Activated T-cell treated with anti-CD3 and anti-CD28 coated beads, Interleukin-2, amount 50 U/mL, for 72 hours (primary cell): ENCODE measurements at places on chromosomes 4 and X.

- no peak for DNase-seq
Observed at GRCh38 chr4:165461159-165461821, 82.5 kb downstream of the CPE start.

DNA sequence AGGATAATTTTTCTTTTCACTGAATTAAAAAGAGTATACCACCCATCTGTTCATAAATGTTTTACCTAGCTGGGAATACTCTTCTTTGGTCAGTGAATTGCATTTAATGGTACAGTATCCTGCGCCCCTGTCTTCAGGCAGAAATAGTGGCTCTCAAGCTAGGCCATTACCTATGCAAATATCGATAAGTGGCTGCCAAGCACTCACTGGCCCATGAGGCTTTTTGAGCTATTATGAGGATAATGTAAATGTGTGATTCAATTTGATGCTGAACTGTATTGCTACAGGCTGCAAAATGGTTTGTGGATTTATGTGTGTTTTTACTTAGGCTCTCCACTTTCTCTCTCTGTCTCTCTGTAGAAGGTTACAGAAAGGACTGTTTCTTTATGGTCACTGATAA lies 30.1 kb upstream of the MTMR1 start:
- no peak for DNase-seq

DNA sequence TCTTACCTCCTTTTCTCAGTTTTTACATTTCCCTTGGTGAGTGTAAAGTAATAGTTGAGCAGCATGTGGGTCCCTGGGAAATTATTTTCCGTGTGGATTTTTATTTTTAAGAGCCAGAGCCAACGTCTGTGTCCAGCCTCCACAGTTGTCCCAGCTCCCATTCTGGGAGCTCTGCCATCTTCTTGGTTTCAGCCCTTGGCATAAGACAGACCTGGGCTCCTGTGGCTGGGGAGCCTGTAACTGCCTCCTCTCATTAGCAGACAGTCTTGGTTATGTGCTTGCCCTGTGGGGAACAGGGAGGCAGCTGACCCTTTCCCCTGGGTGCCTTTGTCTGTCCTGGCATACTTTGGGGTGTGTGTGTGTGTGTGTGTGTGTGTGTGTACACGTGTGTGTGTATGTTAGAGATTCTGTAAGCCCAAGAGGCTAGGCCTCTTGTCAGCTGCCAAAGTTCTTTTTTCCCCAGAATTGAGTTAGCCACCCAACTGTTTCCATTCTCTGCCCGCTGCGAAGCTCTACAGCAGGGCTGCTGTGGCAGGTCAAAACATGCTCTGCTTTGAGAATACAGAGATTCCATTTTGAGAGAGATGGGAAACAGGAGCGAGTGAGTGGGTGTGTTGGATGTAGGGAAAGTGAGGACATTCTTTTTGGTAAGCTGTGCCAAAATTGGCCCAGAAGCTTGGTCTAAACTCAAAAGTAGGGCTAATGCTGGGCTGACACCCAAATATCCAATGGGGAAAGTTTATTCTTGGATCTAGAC lies 140.7 kb downstream of the TMEM164 start:
- no peak for DNase-seq

DNA sequence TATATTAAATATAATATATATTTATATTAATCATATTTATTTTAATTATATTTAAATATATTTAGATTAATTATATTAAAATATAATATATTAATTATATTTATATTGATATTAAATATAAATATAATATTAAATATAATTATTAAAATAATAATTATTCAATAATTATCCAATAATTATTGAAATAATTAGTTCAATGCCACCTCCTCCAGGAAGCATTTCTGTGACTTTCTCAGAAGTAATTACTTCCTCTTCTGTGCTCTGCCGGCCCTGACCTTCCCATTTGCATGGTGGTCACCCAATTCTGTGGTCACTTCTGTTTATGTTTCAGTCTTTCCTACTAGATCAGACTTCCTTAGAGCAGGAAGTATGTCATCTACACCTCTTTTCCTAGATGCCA lies 45.8 kb downstream of the EVC2 start:
- no peak for DNase-seq

GRCh38 chr4:113445286-113445685 lies 316.3 kb downstream of the CAMK2D start:
- DNase-seq: no peak

GRCh38 chr4:47831026-47831679 lies 6.7 kb downstream of the CORIN start:
- no peak for DNase-seq

- DNase-seq: no peak
Observed at GRCh38 chr4:81207828-81208227, 7.2 kb downstream of the PRKG2 start.

DNA sequence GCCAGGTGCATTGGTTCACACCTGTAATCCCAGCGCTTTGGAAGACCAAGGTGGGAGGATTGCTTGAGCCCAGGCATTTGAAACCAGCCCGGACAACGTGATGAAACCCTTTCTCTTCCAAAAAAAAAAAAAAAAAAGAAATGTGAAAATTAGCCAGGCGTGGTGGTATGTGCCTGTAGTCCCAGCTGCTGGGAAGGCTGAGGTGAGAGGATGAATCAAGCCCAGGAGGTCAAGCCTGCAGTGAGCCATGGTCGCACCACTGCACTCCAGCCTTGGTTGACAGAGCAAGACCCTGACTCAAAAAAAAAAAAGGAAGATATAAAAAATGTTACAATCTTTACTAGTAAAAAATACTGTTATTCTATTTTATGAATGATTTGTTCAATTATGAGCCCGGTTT lies 5.9 kb downstream of the FAM199X start:
- no peak for DNase-seq

GRCh38 chr4:4349867-4350266 lies 37.0 kb upstream of the NSG1 start:
- no peak for DNase-seq

GRCh38 chr4:40193016-40193571 lies 3.7 kb upstream of the RHOH start:
- DNase-seq: peak; percentile 25

- DNase-seq: no peak
Observed at GRCh38 chr4:168057412-168057811, 34.9 kb upstream of the ANXA10 start.

DNA sequence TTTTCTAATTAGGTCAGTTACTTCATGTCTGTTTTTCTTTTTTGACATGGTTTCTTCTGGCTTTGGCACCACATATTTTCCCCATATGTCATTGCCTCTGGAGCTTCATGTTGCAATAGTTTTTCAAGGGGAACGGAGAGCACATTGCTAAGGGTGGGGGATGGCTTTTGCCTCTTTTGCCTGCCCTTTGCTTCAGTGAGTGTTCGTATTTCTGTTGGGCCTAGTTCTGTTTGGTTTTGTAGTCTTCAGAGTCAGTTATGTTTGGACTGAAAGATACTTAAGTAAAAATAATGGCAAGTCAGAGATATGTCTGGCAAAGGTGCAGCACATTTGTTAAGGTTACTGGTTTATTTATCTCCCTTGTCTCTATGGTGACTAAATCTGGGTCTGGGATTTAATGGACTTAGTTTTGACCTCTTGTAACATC lies 29.1 kb downstream of the FHL1 start:
- no peak for DNase-seq

DNA sequence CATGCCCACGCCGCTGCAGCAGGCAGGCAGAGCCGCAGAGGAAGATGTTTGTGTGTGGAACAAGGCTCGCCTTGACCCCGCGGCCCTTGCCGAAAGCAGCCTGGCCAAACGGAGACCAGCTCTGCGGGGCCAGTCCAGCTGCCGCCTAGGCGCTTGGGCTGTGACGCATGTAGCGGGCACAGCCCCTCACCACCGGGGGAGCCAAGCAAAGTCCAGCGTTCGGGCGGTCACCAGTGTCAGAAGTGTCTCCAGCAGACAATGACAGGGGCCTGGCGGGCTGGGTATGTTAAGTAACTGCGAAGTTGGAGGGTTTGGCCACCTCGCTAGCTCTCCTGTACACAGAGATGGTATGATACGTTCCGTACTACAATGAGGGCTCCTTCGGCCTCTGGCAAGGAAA lies 1.3 kb downstream of the AMER1 start:
- no peak for DNase-seq

- no peak for DNase-seq
Observed at GRCh38 chr4:54189140-54189539, 40.0 kb upstream of the PDGFRA start.

DNA sequence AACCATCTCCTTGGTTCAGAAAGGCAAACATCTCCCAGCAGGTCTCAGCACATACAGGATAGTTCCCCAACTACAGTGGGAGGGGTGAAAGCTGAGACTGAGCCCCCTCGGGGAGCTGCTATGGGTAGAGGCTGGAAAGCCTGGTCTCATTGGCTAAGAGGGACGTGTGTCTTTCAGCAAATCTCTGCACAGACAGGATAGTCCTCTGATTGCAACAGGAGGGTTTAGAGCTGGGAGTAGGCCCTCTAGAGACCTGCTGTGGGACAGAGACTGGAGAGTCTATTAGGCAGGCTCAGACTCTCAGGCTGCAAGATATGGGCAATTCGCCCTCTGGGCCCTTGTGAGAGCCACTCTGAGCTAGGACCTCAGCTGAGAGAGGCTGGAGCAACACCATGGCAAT lies 271.6 kb upstream of the GALNT7 start:
- DNase-seq: no peak

DNA sequence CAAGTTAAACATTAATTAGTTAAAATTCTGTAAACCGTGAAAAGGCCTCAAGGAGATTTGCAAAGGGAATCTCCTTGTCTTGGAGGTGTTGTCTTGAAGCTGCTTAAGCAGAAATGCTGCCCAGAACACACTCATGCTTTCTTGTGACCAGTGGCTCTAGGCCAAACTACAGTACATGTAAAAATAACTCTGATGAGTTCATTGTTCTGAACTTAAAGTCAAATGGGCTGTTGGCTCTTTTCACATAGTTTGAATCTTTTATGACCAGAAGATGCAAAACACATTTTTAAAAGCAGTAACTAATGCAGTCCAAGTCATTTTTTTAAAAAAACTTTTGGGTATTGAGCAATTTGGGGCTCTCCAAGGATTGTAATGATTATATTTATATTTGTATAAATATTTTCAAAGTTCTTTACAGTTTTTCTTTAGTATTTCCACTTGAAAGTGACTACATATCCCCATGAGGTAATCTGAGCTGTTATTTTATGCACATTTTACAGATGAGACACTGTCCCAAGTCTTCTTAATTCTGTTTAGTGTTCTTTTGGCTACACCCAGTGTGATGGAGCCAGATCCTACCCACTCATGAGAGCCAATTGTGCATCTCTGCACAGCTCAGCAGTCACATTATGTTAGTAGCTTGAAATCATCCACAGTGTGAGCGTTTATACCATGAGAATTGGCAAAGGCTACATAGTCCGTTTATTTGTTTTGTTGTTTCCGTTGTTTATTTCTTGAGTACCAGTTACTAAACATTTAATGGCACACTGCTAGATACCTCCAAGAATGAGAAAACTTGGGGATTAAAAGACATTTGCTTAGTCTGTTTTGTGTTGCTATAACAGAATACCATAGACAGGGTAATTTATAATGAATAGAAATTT lies 112.8 kb upstream of the ATXN3L start:
- no peak for DNase-seq

DNA sequence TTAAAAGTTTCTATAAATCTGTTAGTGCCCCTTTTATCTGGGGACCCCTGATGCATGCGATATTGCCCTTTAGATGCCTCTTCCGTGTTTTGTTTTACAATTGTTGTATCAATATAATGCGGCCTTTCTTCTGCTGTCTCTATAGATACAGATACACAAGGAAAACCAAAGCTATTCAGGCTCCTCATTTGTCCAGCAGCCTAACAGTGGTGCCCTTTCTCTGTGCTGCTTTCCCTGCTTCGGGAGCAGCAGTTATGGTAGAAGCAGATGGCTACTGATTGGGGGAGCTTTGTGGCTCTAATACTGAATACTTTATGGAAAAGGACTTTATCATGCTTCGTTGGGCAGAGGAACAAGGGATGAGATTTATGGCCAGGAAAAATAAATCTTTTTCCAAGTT lies 10.6 kb upstream of the PRDM8 start:
- DNase-seq: no peak

- DNase-seq: peak; percentile 37
Observed at GRCh38 chrX:33434256-33435092, 223.1 kb upstream of the DMD start.

GRCh38 chr4:86043755-86044592 lies 315.9 kb downstream of the MAPK10 start:
- peak; percentile 6 for DNase-seq

- DNase-seq: no peak
Observed at GRCh38 chrX:25344161-25344936, 328.6 kb upstream of the ARX start.

GRCh38 chrX:139290310-139290709 lies 240.2 kb upstream of the F9 start:
- DNase-seq: no peak

DNA sequence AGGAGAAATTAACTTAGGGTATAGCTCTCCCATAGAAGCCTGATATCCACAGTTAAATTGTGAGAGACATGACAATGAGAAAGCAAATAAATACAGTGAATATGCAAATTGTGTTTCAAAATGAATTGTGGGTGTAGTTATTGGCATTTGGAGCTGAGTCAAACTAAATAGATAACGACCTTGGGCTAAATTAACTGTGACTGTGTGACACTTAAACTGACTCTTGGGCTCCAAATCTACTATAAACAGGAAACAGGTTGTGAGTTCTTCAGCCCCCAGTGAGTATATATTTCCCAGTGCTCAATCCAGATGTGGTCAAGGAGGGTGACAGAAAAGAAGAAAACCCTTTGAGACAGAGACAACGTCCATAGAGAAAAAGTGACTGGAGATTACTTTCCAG lies 11.3 kb upstream of the MAGEA10 start:
- no peak for DNase-seq

GRCh38 chrX:27555514-27555913 lies 34.6 kb upstream of the DCAF8L2 start:
- no peak for DNase-seq

GRCh38 chr4:74394476-74395136 lies 29.7 kb downstream of the EREG start:
- DNase-seq: no peak

DNA sequence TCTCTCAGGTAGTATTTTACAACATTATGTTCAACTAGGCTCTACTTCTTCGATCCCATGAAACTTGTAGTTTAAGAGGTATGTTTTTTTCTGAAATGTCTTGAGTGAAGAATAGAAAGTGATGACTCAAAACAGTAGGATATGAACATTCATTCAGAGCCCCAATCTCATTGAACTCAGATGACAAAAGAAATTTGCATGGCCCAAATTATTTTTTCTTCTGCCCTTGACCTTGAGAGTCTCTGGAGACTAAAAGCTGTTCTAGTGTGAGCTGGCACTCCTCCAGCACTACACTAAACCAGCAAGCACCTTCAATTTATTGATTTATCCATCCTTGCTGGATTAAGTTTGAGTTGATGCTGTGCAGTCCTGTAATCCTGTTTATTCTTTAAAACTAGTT lies 4.0 kb downstream of the DCLK2 start:
- DNase-seq: peak; percentile 10

- peak; percentile 40 for DNase-seq
Observed at GRCh38 chr4:123505095-123506010, 108.8 kb downstream of the SPRY1 start.

DNA sequence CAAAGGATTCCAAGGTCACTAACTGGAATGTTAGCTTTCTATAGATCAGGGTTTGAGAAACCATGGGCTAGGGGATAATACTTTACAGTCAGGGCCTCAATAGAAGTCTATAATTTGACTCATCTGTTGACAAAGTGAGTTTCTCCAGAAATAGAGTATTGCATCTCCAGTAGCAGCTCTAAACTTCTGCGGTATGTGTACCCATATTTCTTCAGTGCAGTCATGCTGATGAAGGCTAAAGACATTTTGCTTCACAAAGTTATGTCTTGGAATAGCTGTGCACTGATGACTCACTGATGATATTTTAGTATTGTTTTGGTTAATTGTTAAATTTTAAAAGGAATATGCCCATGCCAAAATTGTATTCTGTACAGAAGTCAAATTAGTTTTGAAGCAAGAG lies 464.9 kb upstream of the AMOT start:
- DNase-seq: no peak
